Aorta (tissue), 5 donors: ENCODE measurements at places on chromosomes 16 and 17.
A peak's percentile ranks its signal among the peaks of the same experiment; 100 is the strongest.

DNA sequence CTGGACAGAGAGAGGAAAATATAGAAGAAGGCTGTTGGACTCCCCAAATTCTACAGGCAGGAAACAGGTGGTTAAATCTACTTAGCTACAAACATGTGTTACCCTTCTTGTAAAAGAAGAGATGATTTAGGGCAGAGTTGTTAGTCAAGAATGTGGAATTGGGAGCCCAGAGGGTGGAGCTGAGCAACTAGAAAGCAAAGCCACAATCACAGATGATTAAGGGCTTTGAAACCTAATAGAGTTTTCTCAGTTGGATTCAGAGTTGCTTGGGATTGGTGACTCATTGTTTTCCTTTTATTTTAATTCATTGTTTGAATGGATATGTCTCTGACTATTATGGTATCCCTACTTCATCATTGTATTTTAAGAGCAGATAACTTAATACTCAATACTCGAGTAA is 6.2 kb downstream of the ACSM5 start:
- no peak for DNase-seq

DNA sequence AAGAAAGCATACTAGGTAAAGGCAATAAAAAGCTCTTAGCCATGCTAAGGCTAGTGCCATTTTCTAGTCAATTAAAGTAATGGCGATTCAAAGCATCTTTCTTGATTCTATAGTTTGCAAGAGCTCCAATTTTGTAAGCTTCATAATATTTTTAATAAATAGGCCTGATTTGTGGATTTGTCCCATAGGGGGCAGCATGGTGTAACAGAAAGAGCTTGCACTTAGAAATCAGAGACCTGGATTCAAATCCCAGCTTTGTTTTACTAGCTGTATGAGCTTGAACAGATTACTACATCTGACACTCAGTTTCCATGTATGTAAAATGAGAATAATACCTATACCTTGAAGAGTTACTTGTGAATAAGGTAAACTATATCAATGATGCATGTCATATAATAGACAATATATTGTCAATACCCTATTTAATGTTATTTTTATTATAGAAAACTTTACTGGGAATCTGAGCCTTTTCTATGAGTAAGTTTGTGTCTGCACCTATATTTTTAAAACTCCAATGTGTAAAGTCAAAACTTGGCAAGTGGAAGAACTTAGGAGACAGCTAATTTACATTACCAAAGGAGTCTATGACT is 93.6 kb upstream of the NOG start:
- DNase-seq: no peak

- DNase-seq: peak; percentile 91
These were observed at the start of gene KLHL36 for GRCh38 chr16:84647828-84648594. Gene KLHL36 (plus strand): TSS chr16:84648511. CDS start chr16:84650868, 2,357 bp downstream.

- DNase-seq: no peak
These were observed 193.3 kb downstream of the IRX3 start for GRCh38 chr16:54093281-54093680.

DNA sequence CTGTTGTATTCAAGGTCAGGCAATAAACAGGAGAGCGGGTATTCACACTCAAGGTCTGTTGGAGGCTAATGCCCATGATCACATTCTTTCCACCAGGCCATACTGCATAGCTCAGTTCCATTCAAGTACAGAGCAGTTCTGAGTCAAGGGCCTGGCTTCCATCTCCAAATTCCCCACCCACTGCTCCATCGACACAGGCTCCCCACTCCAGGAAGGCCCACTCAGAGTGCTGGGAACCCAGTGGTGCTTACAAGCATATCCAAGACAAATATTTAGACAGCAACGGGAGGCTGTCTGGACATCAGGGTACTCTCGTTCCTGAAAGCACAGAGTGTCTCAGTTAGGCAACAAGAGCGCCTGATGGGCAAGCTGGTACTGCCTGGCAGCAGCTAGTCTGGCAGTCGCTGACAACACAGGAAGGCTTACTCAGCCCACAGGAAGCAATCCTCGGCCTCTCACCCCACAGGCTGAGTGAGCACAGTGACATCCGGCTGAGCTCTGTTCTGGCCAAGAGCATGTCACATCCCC is 40.9 kb downstream of the RFFL start:
- DNase-seq: peak; percentile 92

DNA sequence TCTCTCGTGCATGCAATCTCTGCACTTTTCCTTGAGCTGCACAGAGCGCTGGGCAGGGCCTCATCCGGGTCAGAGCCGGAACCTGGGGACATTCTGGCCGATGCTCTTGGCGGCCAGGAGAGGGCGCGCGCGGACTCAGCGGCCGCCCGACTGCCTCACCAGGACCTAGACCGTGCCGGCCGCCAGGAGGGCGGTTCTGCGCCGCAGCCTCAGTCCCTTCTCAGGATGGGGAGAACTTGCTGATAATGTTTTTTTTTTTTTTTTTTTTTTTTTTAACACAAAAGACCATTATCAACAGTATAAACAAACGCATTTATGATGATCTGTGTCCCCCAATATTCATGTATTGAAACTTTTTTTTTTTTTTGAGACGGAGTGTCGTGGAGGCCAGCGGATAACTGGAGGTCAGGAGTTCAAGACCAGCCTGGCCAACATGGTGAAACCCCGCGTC is 8.1 kb upstream of the FLYWCH2 start:
- peak; percentile 93 for DNase-seq

- no peak for DNase-seq
These were observed 20.9 kb upstream of the SOX9 start for GRCh38 chr17:72099919-72100318.

DNA sequence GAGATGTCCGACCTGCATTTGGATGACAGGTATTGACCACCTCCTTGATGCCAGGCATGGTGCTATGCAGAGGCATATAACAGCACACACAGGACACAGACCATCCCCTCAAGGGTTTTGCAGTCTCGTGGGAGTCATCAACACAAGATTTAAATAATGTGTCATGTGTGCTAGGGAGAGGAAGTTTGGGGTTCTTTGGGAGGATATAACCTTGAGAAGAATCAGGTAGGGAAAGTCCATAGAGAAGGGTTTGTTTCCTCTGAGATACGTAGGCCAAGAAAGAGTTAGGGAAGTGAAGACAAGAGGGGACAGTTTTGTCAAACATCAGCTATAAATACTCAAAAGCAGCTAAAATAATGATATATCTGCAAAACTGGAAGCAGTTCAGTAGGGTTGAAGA is 215.9 kb upstream of the RBFOX1 start:
- no peak for DNase-seq

DNA sequence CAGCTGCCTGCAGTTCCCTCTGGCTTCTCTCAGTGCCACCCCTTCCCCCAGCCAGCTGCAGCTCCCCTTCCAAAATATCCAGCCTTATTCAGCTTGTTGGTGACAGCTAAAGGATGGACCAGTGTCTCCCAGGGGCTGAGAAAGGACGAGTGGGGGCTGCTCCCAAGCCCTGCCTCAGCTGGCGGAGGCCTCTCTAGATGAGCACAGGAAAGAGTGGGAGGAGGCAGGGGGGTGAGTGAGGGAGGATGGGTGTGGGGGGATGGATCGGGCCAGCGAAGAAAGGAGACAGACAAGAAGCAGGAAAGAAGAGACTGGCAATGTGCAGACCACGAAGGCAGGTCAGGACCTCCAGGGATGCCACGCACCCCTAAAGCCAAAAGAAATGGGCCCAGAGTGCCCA is 17.5 kb downstream of the PIPOX start:
- DNase-seq: no peak

DNA sequence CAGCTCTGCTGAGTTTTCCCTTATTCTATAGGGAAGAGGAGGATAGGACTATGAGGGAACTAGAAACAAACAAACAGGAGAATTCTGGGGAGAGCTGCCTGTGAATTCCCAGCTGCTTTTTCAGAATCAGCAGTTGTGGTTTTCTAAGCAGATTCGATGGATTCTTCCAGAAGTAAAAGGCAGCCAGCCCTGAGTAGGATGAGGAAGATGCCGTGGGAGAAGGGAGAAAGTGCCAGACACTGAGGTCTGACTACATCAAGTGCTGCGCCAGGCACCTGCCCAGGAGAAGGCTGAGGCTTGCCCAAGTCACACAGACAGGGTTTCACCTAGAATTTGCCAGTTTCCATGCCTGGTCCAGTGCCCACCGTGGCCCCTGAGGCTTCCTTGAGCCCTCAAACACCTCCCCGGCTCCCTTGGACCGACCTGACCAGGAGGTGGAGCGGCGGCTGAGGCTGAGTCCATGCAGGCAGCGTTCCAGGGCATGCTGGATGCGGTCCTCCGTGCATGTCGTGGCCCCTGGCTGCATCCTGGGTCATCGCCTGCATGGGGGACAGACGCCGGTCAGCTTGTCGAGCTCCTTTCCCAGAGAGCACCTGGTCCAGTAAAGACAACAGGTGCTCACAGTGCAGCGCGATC is 43.6 kb upstream of the PIK3R6 start:
- DNase-seq: no peak

GRCh38 chr16:83051451-83051850 is 424.7 kb downstream of the CDH13 start:
- no peak for DNase-seq

DNA sequence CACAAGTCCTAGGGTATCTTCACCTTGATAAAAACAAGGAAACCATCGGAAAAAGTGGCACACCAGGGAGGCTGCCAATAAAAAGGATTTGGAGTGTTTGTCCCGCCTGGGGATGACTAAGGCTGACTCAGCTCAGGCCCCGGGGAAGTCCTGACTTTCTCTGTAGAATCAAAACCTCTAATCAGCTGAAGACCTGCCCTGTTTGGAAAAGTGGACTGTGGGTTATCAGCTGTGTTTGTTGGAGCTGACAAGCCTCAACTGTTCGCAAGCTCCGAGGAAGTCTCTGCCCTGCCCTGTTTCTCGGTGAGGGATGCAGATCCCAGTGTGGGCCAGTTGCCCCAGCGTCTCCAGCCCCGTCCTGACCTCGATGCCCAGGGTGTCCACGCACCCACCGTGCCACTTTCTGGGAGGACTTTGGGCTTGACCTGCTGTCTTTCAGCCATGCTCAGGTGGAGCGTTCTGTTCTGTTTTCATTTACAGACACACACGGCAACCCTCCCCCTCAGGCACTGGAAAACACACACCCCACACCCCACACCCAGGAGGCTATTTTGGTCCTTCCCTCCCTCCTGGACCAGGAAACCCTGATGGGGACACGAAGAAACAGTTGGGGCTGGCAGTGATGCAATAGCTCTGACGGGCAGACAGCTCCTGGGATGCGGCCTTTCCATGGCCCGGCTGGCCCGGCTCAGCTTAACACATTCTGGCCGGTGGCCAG is 27.6 kb upstream of the PITPNA start:
- DNase-seq: peak; percentile 90

DNA sequence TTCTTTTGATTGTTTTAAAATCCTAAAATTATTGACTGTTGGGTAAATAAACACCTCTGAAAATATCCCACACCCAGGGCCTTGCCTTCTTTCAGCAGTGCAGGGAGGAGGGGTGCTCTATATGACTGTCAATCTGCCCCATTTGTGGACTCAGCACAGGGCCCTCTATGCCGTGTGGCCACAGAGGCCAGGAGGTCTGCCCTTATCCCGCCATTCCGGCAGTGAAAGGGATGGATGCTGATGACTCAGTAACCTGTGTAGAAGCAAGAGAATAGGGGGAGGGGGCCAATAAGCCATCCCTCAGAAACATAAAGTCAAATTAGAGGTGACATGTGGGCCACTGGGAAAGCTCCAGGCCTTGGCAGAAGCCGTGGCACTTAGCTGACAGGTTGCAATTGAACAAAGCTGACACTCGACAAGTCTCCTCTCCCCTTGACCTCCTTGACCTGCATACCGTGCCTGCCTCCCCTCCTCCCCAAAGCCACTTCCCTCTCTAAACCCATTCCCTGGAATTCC is 281.4 kb upstream of the DYNLRB2 start:
- no peak for DNase-seq

GRCh38 chr16:66549284-66550131 is at the start of gene TK2:
Gene TK2 (minus strand): TSS chr16:66550122. CDS start chr16:66550061, 61 bp downstream.
- peak; percentile 78 for DNase-seq

DNA sequence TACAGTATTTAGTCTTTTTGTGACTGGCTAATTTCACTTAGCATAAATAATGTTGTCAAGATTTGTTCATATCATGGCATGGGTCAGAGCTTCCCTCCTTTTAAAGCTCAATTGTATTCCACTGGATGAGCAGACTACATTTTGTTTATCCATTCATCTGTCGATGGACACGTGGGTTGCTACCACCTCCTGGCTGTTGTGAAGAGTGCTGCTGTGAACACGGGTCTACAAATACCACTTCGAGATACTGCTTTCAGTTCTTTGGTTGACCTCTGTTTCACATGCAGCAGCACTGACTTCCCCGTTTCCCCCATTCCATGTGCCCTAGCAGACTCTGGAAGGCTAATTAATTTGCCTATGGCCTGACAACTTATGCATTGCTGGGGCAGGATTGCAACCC is 285.4 kb downstream of the SHISA9 start:
- no peak for DNase-seq

DNA sequence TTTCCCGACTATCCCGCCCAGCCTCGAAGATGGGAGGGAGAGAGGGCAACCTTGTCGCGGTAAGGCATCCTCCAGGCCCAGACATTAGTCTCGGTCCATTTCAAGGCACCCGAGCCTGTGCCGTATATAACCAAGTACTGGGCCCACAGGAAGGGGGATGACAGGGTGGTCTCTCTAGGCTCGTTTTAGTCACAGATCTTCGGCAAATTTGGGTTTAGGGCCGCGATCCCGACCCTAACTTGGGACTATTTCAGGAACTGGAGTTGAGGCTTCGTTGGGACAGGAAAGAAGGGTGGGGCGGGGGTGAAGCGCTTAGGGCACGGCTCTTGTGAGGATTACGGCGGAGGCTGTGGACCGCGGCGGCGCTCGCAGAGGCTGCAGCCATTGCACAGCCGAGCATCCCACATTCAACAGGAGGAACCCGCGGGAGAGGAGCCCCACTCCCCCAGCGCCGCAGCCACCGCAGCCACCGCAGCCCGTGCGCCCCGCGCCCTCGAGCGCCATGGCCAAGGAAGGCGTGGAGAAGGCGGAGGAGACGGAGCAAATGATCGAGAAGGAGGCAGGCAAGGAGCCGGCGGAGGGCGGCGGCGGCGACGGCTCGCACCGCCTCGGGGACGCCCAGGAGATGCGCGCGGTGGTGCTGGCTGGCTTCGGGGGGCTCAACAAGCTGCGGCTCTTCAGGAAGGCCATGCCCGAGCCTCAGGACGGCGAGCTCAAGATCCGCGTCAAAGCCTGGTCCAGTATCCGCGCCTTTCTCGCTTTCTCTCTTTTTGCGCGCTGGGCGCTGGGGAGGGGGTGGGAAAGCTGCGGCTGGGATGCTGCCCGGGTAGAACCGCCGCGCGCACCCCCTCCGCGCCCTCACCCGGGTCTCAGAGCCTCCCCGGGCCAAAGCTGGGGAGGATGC is at the start of gene VAT1L:
Gene VAT1L, plus strand, starts transcription at position 384 of the 904 bp plus-strand sequence. Its CDS starts 119 bp downstream, at position 503.
- peak; percentile 52 for DNase-seq

DNA sequence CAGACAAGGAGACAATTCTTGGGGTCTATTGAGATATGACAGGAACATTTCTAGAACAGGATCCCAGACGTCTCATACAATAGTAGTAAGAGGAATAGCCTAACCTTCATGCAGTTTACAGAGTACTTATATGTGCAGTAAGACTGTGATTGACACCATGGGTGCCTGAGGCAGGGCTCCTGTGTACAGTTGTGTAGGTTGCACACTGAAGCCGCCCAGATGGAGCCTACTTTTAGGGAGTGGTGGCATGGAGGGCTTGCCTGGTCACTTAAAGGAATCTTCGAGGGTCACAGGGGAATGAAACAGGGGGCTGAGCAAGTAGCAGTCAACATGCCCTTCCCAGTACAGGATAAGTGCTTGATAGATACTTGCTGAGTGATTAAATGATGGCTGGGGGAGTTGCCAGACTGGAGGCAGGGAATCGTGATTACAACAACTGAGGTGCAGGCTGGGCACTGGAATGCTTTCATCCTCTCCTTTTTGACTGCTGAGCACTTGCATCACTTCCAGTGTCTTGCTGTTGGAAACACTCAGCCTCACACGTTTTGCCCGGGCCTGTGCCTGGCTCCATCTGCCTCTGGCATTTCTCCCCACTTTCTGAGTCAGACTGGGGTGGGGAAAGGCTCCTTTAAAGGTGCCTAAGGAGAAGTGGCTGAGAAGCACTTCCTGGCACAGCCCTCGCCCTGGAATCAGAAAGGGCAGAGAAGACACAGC is 71.0 kb downstream of the COPRS start:
- DNase-seq: peak; percentile 86
